CD4-positive, alpha-beta T cell treated with Interleukin-2 at 100 ng/mL for 4 hours (primary cell): ENCODE measurements at places on chromosomes 2 and 18.

GRCh38 chr2:196307775-196308305 is 136.5 kb upstream of the STK17B start:
- DNase-seq, result no peak

DNA sequence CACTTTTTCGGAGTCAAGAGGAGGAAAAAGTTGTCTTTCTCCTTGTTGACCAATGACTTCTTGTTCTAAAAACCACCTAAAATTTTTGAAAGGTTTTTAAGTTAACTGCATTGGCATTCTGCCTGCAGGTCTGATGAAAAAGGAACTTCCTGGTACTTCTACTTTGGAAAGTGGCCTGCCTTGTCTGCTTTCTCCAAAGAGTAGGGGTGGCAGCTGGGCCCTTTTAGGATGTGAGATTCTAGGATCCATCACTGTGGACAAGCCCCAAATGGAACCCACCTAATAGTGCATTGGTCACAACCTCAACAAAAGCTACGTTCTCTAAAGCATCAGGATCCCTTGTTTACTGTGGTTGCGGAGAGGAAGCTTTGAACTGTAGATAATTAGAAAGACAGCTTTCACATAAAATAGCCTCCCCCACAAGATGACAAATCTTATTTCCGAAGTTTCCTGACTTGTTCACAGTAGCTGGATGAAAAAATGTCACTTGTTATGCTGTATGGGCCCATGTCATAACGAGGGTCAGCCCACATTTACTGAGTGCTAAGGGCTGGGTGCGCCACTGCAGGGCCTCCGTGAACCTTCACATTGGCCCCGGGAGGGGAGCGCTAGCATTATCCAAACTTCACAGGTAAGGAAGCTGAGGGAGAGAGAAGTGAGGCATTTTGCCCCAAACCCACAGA is 17.4 kb downstream of the ASPRV1 start:
- DNase-seq, result no peak

DNA sequence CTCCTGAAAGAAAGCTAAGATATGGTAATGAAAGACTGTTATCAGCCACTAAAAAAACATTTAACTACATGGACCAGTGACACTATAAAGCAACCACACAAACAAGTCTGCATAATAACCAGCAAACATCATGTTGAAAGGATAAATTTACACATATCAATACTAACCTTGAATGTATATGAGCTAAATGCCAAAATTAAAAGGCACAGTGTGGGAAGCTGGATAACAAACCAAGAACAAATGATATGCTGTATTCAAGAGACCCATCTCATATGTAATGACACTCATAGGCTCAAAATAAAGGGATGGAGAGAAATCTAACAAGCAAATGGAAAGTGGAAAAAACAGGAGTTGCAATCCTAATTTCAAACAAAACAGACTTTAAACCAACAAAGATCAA is 213.1 kb upstream of the CDH2 start:
- no peak for DNase-seq

DNA sequence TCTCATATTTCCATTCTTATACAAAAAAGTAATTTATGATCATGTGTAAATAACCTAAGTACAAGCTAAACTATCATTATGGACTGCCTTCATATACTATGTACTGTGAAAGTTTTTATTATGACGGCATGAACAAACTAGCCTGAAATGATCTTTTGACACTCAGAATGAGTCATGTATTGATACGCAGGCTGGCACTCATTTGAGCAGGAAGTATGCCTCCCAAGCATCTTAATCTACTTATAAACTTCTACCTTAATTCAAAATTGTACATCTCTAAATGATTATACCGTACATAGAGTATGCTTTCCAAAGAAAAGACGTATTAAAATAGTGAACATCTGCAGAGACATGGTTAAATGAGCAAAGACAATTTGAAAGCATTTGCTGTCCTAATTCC is 207.1 kb upstream of the SPOPL start:
- no peak for DNase-seq
